SK-N-SH (cell line): ENCODE measurements at places on chromosomes 7 and 10.

GRCh38 chr7:108322925-108323832 is 133.1 kb downstream of the NRCAM start:
- DNase-seq: no peak

- peak; percentile 85 for DNase-seq
These were observed 576 bp upstream of the CSGALNACT2 start for GRCh38 chr10:43137717-43138020.

- no peak for DNase-seq
These were observed 39.4 kb downstream of the ABLIM1 start for GRCh38 chr10:114618722-114619121.

- DNase-seq: peak; percentile 73
These were observed 67.9 kb downstream of the ZNF680 start for GRCh38 chr7:64494912-64495461.

DNA sequence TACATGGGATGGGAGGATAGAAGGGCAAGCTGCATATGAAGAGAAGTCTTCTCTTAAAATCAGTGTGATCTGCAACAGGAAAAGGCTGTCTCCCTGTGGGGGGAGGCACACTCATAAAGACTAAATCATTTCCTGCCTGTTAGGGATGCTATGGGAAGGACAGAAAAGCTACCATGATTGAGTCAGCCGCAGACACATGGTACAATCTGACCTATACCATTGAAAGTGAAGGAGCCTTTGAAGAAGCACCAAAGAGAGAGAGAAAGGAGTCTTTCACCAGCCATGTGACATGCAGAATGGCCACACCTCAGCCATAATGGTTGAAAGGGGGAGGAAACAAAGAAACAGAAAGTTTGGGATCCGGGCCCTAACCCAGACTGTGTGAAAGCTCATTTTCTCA is 29.1 kb downstream of the NUDCD3 start:
- DNase-seq: no peak

DNA sequence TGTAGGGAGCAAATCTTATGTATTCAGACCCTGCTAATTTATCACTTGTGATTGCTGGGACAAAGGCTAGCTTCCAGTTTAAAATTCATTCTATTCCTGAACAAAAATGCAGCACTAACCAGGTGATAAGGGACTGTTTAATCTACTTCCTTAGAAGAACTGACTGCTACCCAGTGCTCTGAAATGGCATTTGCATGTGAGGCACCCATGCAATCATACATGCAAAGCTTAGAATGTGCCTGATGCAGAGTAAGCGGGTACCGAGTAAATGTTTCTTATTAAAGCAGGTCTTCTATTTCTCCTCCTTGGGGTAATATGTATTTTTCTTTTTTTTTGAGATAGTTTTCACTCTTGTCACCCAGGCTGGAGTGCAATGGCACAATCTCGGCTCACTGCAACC is 54.5 kb downstream of the NEURL1 start:
- DNase-seq: no peak

GRCh38 chr10:58755677-58756076 is 243.0 kb downstream of the BICC1 start:
- DNase-seq: no peak

- no peak for DNase-seq
These were observed 576.1 kb upstream of the LRRTM3 start for GRCh38 chr10:66349726-66350125.

DNA sequence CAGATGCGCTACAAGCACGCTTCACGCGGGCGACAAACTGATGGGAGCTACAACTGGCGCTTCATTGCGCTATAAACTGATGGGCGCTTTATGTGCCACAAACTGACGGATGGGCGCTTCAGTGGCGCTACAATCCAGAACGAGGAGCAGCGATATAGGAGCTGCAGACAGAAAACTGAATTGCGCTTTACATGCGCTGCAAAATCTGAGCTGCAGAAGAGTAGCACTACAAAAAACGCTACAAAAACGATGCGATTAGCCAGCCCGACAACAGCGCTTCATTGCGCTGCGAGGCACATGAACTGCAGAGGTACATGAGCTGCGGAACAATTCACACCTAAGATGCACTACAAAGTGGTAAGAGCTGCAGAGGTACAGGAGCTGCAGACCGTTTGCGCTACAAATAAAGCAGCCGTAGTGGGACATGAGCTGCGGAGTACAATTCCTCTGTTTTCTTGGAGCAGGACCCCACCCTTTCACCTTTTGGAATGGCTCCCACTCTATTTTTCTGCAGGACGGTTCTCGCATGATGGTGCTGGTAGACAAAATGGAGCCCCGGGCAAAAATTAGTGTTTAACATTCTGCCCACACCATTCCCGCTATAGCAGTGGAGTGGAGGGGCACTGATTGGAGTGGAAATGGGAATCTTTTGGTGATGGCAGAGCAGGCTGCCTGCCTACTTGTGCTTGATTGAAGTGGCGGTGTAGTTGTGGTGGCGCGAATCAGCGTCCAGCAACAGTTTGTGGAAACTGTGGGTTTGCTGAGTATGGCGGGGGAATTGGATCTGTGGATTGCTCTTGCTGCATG is 1.2 kb upstream of the SGCE start:
- DNase-seq: no peak

GRCh38 chr7:151056666-151057505 is 811 bp downstream of the CDK5 start:
- no peak for DNase-seq

- no peak for DNase-seq
These were observed 8.7 kb upstream of the LIPM start for GRCh38 chr10:88793712-88794299.

- DNase-seq: peak; percentile 23
These were observed 814 bp downstream of the MEST start for GRCh38 chr7:130492523-130493274.

GRCh38 chr7:144473908-144474307 is 70.4 kb upstream of the NOBOX start:
- no peak for DNase-seq

DNA sequence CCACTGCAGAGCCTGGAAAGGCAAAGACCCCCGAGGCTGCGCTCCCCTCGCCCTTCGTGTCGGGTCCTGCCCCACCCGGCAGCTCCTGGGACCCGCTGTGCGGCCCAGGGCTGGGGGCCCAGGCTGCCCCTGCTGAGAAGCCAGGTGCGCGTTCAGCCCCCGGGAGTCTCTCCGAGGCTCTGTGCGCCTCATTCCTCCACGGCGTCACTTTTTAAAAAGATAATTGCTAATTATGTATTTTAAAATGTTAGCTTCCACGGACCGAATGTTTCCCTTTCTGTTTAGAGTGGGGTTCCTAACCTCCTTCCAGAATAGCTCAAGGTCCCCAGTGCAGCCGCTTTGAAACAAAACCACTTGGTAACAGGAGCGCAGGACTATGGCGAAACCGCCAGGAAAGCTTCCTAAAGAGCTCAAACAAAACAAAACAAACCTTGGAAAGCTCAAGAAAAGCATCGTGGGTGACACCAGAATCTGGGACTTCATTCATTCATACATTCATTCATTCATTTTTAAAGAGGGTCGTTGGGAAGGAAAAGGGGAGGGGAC is 45.6 kb downstream of the PDIA4 start:
- peak; percentile 81 for DNase-seq

DNA sequence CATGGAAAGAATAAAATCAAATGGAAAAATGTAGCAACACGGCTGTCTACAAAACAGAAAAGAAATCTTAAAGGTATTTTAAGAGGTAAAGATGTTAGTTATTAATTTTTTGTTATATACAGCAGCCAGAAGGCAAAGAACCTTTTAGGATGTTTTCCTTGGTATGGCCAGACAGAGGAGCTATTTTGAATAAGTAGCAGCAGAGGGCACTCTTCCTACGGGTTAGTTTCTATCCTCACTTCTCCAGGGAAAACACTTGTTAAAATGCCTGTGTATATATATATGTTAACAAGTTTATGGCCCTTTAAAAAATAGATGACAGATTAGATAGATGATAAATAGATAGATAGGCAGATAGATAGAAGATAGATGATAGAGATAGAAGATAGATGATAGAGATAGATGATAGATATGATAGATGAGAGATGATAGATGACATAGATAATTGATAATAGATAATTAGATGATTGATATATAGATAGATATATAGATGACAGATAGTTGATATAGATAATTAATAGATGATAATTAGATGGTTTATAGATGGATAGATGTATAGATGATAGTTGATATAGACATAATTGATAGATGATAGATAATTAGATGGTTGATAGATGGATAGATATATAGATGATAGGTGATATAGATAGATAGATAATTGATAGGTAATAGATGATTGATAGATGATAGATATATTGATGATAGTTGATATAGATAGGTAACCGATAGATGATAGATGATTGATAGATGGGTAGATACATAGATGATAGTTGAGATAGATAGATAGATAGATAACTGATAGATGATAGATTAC is 57.8 kb upstream of the WIPF3 start:
- DNase-seq: peak; percentile 24

DNA sequence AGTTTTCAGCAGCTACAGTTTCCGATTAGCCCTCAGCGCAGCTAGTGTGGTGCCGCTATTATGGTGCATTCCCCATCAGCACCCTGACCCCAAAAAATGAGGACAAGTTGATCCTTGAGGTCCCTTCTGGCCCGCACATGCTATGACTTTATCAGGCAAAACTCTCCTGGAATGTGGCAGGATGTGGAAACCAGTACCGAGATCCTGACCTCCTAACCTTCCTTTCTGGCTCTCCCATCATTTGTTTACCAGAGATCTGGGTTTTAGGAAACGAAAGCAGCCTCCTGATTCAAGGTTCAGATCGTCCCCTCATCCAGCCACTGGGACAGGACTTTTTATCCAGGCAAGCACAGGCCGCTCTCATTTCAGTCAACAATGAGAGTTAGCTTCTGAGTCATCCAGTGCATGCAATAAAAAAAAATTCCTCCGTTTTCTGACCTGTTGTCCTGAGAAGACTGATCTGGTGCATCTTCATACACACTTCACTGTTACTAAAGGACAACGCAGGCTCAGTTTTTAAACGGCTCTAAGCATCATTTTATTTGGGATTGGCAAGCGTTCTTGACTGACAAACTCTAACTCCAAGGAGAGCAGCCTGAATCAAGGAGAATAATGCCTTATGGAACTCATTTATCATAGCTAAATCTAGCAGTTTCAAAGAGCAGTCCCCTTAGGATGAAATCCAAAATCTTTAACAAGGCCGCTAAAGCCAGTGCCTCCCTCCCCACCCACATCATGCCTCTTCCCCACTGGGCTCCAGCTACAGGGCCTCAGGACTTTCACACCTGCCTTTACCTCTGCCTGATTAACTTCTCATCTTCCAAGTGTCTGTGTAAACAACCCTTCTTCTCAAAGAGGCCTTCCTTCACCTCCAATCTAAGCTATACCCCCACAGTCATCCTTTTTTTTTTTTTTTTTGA is 17.1 kb downstream of the PDLIM1 start:
- no peak for DNase-seq

GRCh38 chr10:12353399-12354242 is 4.3 kb downstream of the CAMK1D start:
- no peak for DNase-seq

DNA sequence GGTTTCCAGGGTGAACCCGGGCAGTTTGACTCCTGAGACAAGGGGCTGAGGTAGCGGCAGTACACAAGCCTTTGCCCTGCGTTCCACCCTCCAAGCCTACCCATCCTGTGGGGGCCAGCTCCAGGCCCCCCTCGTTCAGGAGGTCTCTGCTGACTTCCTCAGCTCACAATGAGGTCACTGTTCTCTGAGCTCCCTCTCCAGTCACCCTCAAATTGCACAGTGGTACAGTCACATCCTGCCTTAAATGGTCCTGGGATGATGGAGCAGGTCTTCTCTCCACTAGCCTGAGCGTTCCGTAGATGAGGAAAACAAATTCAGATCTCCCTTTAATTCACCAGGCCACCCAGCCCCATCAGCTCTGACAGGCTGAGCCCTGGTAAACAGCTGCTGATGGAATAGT is 90.2 kb downstream of the SH3PXD2A start:
- DNase-seq: no peak
